ENCODE measurements at places on chromosomes 12 and 14. TPM values are rescaled to one million over a fixed set of nuclear protein-coding genes. Genes with fewer than 3 reads are reported as not detected.
A peak's percentile ranks its signal among the peaks of the same experiment; 100 is the strongest.

DNA sequence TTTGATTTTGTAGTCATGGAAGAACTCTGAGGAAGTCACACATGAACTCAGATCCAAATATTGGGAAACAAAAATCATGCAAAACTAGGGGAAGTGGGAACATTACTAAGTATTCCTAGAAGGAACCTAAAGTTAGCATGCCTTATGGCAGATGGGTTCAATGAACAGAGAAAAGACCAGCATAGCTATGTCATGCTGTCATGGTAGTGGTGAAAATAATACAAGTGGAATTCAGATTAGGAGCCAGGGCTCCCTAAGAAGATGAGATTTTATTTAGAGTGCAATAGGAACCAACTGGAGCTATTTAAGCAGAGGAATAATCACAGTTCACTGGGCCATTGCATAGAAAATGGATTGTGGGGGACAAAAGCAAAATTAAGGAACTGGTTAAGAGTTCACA is 134.0 kb downstream of the DIO2 start:
- peak; percentile 79 for DNase-seq

DNA sequence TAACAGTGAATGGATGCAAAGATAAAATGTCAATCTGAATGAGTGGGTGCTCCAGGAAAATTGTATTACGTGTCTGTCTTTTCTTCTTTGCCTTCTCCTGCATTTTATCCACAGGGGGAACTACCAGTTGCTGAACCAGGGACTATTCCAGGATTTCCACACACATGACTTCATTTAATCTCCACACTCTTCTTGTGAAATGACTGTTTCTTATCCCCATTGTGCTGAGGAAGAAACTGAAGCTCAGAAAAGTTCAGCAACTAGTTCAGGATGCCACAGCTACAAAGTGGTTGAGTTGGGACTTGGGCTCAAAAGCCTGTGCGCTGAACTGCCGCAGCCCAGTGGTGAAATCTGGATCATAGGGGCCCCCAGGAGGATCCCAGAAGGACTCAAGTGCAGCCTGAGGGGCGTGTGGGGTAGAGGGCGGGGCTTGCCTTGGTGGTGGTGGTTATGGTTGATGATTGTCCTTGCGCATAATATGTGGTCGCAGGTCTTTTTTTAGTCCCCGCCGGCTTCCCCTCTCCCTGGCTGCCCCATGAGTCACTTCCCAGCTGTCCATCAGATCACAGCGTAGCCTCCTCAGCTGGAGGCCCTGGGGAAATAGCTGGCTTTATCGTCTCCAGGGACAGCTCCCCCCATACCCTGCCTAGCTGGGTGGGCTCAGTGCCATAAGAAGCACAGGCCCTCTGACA is 235.2 kb upstream of the CRY1 start:
- DNase-seq, result peak; percentile 48

GRCh38 chr12:3803865-3804472 is 51.1 kb upstream of the CRACR2A start:
- DNase-seq, result peak; percentile 72

DNA sequence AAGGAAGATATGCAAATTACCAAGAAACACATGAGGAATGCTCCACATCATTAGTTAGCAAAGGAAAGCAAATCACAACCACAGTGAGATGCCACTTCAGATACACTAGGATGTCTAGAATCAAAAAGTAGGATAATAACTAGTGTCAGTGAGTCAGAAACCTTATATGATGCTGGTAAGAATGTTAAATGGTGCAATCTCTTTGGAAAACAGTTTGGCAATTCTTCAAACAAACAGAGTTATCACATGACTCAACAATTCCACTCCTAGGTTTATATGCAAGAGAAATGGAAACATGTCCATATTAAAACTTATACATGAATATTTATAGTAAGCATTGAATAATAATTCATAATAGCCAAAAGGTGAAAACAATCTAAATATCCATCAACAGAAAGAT is 220.9 kb downstream of the FOXG1 start:
- peak; percentile 0 for DNase-seq

GRCh38 chr14:29548948-29549370 is 378.7 kb downstream of the PRKD1 start:
- peak; percentile 77 for DNase-seq

DNA sequence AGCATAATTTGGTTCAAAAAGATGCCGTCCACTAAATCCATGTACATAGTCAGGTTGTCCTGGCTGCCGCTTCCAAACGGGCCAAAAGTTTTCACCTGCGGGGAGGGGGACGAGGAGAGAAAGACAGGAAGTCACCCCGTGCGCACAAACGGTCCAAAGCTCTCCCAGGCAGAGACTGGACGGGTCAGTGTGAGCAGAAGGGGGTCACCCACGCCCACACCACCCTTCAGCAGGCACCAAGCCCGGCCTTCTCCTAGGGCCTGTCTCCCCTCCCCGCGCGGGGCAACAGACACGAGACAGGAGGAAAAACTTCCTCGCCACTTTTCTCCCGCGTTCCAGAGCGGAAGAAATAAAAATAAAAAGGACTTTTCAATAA is 888 bp downstream of the CCDC88C start:
- DNase-seq, result no peak

DNA sequence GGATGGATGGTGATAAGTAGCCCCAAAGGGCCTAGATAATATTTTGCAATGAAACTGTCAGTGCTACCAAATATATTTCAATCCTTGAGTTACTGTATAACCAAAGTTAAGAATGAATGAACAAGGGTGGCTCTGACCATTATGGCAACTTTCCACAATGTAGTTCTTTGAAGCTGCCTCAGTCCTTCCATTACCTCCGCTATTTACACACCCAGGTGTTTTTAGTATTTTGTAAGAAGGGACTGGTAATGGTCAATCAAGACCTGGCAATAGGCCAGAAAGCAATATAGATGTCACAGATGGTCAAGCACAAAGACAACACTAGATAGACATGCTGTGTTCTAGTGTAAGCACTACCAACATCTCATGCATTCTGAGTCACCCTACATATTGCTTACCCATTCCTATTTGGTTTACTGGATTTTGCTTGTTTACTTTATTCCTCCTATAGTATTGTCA is 16.3 kb downstream of the DUSP16 start:
- peak; percentile 51 for DNase-seq

- no peak for DNase-seq
Measured at GRCh38 chr12:100489251-100489820, 15.7 kb downstream of the NR1H4 start.

GRCh38 chr14:21820631-21821030 is 147.0 kb upstream of the OR4E1 start:
- no peak for DNase-seq

DNA sequence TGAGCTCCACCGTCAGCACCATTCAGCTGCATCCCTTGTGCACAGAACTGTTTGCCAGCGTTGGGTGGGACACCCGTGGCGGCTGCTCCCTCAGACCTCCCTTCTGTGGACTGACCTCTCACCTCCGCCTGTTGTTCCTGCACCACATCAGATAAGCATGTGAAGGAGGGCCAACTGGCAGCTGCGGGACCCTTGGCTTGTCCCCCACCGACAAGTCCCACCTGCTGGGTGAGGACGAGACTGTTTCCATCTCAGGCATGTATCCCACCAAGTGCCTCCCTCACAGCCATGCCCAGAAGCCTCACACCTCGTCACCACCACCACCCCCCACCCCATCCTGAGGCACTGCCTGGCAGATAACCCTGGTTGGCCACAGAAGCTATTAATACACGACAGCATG is 18.6 kb upstream of the TEAD4 start:
- DNase-seq, result no peak

GRCh38 chr14:65958664-65959562 is 527.3 kb upstream of the CCDC196 start:
- DNase-seq, result peak; percentile 18

DNA sequence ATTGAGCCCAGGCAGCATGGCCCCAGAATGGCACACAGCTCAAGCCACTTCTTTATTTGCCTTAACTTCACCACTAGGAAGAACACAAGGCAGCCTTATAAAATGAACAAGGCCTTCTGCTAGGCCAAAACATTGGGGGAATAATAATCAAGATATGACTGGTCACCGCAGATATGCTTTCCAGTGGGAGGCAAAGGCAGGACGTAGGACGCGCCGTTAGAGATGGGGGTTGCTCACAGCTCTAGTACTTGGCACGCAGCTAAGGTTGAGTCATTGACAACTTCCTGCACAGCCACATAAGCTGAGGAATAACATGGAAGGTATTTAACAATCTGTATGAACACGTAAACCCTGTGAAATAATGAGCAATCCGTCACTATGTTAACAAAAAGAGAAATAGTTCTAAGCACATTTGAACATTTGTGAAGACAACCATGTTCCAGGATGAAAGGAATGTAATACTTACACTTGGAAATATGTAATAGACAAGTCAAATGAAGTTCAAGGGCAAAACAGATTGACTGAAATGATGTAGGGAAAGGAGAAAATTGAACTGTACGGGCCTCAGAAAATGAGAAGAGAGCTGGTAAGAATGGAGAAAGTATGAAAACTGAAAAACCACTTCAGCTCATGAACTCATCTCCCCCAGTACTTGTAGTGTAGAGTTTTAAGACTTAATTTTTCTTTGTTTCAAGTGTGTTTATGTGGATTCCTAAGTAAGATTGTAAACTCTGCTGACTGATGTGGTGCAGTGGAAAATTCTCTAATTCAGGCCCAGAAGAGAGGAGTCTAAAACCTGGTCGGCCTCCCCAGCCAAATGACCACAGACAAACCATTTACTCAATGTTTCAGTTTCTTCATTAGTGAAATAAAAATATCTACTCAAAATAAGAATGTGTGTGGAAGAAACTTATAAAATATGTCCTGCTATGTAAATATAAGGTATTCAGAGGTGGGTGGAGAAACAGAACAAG is 59.3 kb upstream of the CCDC91 start:
- DNase-seq, result peak; percentile 100

- DNase-seq, result peak; percentile 13
Measured at GRCh38 chr14:33679461-33680225, 271.2 kb downstream of the EGLN3 start.

GRCh38 chr12:4215229-4216186 is 58.1 kb upstream of the CCND2 start:
- no peak for DNase-seq

Gene GALNT9
- under 0.01 TPM for total RNA-seq

Gene ACTR10
- 46.4 TPM for total RNA-seq
